Cerebellar nuclear complex (tissue), 1 donor: ENCODE measurements at places on chromosomes 3 and 15.

GRCh38 chr15:48759921-48760320 is 50.9 kb downstream of the CEP152 start:
- no peak for DNase-seq

- no peak for DNase-seq
Observed at GRCh38 chr3:126397610-126398422, 3.1 kb downstream of the CFAP100 start.

DNA sequence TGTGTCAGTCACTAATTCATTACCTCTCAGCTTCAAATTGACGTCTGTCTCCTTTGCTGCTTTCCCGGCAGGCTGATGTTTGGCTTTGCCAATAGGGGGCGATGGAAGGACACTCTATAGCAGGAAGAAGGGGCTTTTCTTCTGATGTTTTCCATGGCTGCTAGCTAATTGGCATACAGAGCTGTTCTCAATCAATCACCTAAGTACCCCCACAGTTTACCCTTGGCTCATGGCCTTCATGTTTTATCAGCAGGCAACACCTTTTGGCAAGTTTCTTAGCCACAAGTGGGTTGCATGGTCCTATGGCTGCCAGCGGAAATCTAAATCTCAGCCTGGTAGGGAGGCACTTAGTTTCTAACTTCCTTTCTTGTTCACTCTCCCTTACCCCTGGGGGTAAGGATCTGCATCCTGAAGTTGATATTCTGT is 45.0 kb downstream of the ESYT3 start:
- no peak for DNase-seq

GRCh38 chr3:14423197-14423743 is 20.9 kb downstream of the SLC6A6 start:
- no peak for DNase-seq

DNA sequence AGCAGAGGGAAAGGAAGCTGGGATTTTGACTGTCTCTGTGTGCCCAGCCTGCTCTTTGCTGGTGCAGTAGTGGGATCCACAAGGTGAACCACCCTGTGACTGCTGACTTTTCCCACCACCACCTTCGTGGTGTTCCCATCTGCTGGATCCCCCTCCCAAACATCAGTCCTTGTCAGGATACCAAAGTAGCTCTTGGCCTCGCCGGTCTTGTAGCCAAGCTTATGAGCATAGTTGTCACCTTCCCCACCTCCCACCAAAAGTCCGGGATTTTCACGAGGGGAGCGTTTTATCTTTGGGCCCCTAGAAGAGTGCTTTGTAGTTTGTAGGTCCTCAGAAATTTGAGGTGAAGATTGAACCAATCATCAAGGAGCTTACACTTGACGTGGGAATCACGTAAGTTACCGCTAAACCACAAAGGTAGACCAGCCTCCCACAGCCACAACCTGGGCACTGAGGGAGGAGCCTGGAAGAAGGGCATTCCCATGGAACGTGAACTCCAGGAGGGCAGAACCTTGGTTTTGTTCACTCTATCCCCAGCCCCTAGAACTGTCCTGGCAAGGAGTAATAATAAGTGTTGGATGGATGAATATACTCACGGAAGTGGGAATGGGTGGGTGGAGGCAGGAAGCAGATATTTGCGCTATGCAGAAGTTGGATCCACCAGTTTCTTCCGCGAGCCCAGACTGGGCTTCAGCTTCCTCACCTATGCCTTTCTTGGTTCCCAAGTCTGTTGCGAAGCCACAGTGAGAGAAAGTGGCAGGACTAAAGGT is 814 bp upstream of the TEX264 start:
- DNase-seq, result no peak

- DNase-seq, result no peak
Observed at GRCh38 chr15:77516786-77517185, 96.1 kb downstream of the HMG20A start.

GRCh38 chr3:177578488-177578887 is 381.2 kb upstream of the TBL1XR1 start:
- DNase-seq, result no peak

GRCh38 chr3:101068876-101069606 is 75.8 kb upstream of the ABI3BP start:
- no peak for DNase-seq

DNA sequence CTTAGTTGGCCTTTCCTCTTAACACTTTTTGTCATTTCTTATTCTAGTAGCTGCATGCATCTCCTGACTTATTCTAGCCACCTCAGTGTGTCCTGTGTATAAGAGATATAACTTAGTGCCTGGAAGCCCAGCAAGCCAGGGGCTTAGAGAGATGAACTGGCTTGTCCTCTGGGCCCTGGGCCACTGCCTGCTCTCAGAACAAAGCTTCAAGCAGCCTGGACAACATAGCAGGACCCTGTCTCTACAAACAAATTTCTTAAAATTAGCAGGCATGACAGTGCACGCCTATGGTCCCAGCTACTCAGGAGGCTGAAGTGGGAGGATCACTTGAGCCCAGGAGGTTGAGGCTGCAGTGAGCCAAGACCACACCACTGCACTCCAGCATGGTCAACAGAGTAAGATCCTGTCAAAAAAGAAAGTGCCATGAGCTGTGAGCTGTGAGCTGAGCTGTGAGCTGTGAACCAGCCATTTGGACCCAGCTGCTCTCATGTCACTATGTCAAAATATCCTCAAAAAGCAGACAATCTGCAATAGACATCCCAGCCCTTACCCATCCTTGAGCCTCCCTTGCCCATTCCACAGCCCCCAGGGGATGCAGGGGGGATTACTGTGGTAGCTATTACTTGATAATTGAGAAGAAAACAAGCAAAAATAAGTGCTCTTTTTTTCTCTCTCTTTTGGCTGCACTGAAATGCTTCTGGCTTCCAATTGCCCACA is 174.5 kb downstream of the OPA1 start:
- no peak for DNase-seq

DNA sequence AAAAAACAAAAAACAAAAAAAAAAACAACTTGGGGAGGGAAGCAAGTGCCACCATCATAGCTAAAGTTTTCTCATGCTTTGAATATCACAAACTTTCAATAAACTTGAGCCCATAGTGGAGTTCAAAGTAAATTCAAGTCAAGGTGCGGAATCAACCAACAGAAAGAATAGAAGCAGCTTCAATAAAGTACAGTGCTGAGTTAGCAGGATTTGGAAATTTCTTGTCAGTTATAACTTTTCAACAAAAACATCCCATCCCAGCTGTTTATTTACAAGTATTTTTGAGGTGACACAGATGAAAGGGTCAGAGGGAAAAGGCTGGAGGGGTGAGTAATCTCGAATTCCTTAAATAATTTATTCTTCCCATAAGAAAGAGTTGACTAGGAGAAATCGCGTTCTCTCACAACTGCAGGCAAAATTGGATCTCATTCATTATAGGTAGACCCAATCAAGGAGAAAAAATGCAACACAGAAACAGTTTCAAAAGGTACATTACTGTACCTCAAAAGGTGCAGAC is 477.4 kb upstream of the RASGRP1 start:
- no peak for DNase-seq
